ENCODE measurements at places on chromosomes 7 and 10. TPM values are rescaled to one million over a fixed set of nuclear protein-coding genes. Genes with fewer than 3 reads are reported as not detected.

SMARCD3 gene
- total RNA-seq = 8.1 TPM

CUZD1 gene
- 1.3 TPM for total RNA-seq

SERPINE1 gene
- 1,731 TPM for total RNA-seq

CTAGE8 gene
- total RNA-seq = not detected

PDK4 gene
- total RNA-seq = 28.0 TPM

JAZF1 gene
- total RNA-seq = 5.7 TPM

CALHM1 gene
- total RNA-seq = not detected

FAM25A gene
- not detected for total RNA-seq

C10orf143 gene
- total RNA-seq = 0.86 TPM

BAZ1B gene
- 50.4 TPM for total RNA-seq

SFRP5 gene
- 2.5 TPM for total RNA-seq

TMEM229A gene
- not detected for total RNA-seq

KCNH2 gene
- 5.7 TPM for total RNA-seq

ZNF746 gene
- total RNA-seq = 19.3 TPM

TRIM50 gene
- not detected for total RNA-seq

ZCCHC24 gene
- 3.0 TPM for total RNA-seq

GRID2IP gene
- total RNA-seq = not detected

FEZF1 gene
- total RNA-seq = not detected

CFAP43 gene
- total RNA-seq = 0.15 TPM

ITPRID1 gene
- total RNA-seq = not detected

PRRT4 gene
- total RNA-seq = 0.24 TPM

NT5C3A gene
- 35.1 TPM for total RNA-seq

KDM7A gene
- 2.2 TPM for total RNA-seq

CADPS2 gene
- 0.03 TPM for total RNA-seq

HTR5A gene
- total RNA-seq = not detected

WEE2 gene
- total RNA-seq = not detected

CDH23 gene
- total RNA-seq = 2.7 TPM

GPR26 gene
- not detected for total RNA-seq

TRPV5 gene
- not detected for total RNA-seq

IL2RA gene
- total RNA-seq = not detected

TMEM213 gene
- not detected for total RNA-seq

KNDC1 gene
- total RNA-seq = 0.74 TPM

SLC26A4 gene
- 0.14 TPM for total RNA-seq

PHYHIPL gene
- 0.53 TPM for total RNA-seq

HABP2 gene
- total RNA-seq = 0.09 TPM

SPDYE11 gene
- not detected for total RNA-seq

PIK3CG gene
- not detected for total RNA-seq

RHOBTB1 gene
- total RNA-seq = 17.2 TPM

PNLIPRP3 gene
- 0.03 TPM for total RNA-seq

CFAP69 gene
- total RNA-seq = 2.0 TPM

LRRC61 gene
- total RNA-seq = 0.07 TPM

NRCAM gene
- 99.1 TPM for total RNA-seq

PPP1R9A gene
- total RNA-seq = 3.6 TPM

TSPAN33 gene
- total RNA-seq = 6.2 TPM

LIPK gene
- not detected for total RNA-seq

TMEM236 gene
- total RNA-seq = 0.03 TPM

AS3MT gene
- 3.2 TPM for total RNA-seq

Data from A549 treated with AZD2906 at 1 μM for 4 hours (cell line).